ENCODE measurements at places on chromosomes 1 and 21.
A peak's percentile ranks its signal among the peaks of the same experiment; 100 is the strongest.

DNA sequence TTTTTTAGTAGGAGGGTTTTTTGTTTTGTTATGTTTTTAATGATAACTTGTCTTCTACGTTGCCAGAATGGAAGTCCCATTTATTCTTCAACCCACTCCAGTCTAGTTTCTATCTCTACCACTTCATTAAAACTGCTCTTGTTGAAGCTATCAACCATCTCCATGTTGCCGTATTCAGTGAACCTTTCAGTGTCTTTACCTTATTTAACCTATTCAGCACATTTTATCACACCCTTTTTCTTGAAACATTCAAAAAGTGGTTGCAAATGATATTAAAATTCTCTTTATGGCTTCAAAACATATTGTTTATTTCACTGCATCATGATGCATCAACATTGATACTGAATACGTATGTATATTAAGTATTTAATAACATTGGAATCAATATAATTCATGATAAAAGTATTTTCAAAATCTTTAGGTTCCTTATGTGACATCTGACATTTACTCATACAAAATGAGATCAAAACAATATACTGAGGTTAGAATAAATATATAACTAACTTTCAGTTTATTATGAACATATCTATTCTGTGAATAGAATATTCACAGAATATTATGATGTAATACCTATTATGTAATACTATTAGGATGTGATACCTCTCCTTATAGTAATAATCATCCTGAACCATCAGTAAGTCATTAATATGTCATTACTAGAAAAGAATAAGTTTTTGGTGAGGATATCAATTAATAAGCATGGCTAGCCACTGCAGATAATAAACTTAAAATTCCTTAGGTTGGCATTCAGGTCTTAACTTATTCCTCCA is 52.0 kb upstream of the ADAR start:
- DNase-seq = no peak

- no peak for DNase-seq
Observed at GRCh38 chr1:21552715-21553114, 43.5 kb downstream of the ALPL start.

DNA sequence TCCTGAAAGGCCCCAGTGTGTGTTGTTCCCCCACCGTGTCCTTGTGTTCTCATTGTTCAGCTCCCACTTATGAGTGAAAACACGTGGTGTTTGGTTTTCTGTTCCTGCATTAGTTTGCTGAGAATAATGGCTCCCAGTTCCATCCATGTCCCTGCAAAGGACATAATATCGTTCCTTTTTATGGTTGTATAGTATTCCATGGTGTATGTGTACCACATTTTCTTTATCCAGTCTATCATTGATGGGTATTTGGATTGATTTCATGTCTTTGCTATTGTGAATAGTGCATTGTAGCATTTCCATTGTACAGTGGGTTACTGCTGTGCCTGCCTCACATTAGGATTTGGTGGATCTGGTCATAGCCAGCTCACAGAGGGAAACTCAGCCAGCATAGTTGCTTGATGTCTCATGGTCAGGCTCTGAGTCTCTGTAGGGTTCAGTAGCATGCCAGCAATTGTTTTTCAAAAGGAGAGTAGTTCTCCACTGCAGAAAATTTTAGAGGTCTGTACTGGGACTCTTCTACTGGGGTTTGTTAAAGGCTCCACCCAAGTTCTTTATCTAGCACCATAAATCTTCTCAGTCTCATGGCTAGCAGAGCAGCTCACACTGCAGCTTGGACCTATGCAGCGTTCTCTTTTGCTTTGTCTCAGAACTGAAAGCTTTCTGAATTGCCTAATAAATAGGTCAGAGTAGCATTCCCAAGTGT is 41.0 kb downstream of the RUNX3 start:
- no peak for DNase-seq

- DNase-seq = no peak
Observed at GRCh38 chr1:180031664-180032063, 77.1 kb downstream of the CEP350 start.

- no peak for DNase-seq
Observed at GRCh38 chr1:19309123-19309813, 2.7 kb downstream of the AKR7A2 start.

GRCh38 chr21:33470701-33471100 is 9.1 kb downstream of the TMEM50B start:
- no peak for DNase-seq

DNA sequence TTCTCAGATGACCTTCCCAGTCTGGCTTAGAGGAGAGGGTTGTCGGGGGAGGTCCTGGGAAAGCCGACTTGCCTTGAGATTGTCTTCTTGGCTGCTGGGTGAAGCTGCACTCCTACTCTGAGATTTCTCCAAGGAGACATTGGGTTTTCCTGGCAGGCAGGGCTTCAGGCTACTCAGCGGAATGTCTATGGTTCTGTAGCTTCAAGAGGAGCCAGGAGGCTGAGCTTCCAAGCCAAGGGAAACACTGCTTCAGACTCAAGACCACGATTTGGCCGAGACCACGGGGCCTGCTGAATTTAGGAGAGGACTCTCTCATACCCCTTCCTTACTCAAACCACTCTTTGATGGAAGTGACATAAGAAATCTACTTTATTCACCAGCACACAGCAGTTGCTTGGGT is 67.8 kb downstream of the NTMT2 start:
- DNase-seq = no peak

GRCh38 chr1:154520333-154520732 is 18.1 kb upstream of the SHE start:
- no peak for DNase-seq

GRCh38 chr1:227777646-227778045 is 37.8 kb upstream of the PRSS38 start:
- no peak for DNase-seq

DNA sequence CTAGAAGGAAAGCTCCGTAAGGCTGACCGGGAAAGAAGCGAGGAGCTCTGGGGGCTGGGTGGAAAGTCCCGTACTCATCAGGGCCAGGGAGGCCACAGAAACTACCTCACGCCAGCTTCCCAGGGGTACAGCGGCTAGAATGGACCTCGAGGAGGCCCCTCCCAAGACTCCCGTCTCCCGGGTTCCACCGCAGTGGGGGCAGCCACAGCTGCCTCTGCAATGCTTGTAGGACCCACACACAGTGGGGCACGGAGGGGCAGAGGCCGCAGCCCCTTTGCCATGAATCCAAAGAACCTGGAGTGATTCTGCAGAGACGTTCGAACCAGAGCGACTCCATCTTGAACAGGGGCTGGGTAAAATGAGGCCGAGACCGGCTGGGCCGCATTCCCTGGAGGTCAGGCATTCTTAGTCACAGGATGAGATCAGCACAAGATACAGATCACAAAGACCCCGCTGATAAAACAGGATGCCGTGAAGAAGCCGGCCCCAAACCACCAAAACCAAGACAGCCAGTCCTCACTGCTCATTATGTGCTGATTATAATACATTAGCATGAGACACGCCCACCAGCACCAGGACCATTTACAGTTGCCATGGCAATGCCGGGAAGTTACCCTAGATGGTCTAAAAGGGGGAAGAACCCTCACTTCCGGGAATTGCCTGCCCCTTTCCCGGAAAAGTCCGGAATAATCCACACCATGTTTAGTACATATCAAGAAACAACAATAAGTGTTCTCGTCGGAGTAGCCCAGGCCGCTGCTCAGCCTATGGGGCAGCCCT is 1.6 kb upstream of the ANKRD65 start:
- DNase-seq = no peak

DNA sequence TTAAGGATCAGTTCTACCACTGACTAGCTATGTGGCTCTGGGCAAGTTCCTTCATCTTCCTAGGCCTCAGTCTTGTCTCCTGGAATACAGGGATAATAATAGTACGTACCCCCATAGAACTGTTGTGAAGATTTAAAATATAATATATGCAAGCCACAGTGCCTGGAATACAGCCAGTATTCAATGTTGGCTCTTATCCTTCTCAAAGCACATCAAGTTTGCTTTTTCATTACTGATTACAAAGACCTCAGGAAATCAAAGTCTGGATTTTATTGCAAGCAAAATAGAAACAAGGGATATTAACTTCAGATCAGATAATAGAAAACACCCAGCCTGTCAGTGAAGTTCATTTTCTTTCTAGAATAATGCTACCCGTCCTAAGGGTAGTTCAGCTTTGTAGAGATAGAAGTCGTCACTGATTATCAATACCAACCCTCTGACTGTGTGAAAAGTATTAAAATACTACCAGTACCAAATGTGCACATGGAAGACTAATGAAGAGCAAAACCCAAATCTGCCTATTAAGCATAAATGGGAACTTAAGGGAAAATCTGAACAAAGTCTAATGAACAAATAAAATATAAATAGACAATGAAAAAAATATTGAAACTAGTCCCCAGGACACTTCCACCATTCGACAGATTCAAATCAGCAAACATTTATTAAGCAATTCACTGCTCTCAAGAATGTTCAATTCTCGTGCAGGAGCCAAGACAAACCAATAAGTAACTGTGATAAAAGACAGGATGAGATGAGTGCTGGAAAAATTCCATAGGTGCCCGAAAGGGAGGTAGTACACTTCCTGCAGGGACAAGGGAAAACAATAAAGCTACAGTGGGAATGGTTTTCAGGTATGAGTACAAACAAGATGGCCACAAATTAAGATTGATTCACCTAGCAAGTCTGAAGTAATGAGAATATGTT is 206.2 kb downstream of the SMYD3 start:
- DNase-seq = no peak

DNA sequence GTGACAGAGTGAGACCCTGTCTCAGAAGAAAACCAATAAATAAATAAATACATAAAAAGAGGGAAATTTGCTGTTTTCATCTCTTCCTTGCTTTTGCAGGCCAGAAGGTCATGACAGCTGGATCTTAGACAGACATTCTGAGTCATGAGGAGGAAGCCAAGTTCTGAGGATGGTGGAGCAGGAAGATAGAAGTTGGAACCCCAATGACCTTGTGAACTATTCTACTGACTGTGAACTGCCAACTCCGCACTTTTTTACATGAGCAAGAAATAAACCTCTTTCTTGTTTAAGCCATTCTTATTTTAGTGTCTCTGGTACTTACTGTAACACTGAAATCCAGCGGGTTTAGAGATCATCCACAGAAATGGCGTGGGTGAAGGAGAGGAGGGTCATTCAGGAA is 8.5 kb downstream of the CD84 start:
- DNase-seq = no peak

- no peak for DNase-seq
Observed at GRCh38 chr1:15476927-15477326, 1.0 kb downstream of the CELA2B start.

GRCh38 chr1:172742599-172743500 is 83.9 kb downstream of the FASLG start:
- DNase-seq = peak; percentile 63

- DNase-seq = no peak
Observed at GRCh38 chr21:16323596-16323995, 593.8 kb downstream of the USP25 start.

DNA sequence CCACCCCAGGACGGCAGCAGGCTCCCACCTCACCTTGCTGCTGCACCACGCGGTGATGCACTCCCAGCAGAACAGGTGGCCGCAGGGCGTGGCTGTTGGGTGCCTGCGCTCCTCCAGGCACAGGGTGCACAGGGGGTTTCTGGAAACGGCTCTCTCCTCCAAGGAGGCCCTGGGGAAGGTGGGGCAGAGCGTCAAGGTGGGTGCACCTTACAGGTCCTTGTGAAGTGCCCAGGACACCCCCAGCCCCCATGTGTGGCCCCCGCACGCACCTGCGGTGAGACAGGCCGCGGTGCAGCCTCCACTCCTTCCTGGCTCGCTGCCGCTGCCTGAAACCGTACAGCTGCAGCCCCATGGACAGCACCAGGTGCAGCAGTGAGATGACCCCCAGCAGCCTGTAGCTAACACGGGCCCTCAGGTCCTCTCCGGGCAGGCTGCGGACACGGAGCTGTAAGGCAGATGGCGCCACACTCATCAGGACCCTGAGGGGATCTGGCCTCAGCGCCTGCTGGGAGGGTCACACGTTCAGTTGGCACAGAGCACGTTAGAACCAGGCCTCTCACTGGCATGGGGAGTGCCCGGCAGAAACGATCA is 5.8 kb downstream of the PEX10 start:
- no peak for DNase-seq

DNA sequence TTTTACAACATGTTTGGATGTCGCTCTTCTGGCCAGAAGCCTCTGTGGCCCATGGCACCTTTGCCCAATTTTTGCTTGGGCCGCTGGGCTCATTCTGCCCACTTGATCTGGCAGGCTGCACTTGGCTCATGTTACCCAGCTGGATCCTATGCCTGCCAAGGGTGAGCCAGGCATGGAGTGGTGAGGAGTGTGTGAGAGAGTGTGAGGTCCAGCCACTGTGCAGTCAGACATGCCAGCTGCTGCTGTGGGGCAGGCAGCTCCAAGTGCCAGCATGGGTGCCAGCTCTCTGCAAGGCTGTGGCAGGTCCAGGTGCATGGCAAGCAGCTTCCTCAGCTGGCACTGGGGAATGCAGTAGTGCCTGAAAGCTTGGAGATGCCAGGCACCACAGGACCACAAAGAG is 71.0 kb downstream of the EBNA1BP2 start:
- DNase-seq = no peak

DNA sequence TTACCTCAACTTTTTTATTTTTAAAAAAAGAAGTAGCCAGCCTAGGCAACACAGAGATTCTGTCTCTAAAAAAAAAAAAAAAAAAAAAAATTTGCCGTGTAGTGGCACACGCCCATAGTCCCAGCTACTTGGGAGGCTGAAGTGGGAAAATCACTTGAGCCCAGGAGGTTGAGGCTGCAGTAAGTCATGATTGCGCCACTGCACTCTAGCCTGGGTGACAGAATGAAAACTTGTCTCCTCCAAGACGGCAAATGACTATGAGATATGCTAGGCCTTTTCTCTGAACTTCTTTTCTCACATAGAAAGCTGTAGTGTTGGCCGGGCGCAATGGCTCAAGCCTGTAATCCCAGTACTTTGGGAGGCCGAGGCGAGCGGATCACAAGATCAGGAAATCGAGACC is 24.7 kb upstream of the PTCH2 start:
- DNase-seq = no peak

- DNase-seq = peak; percentile 54
Observed at GRCh38 chr1:40059338-40059959, 18.9 kb downstream of the CAP1 start.

DNA sequence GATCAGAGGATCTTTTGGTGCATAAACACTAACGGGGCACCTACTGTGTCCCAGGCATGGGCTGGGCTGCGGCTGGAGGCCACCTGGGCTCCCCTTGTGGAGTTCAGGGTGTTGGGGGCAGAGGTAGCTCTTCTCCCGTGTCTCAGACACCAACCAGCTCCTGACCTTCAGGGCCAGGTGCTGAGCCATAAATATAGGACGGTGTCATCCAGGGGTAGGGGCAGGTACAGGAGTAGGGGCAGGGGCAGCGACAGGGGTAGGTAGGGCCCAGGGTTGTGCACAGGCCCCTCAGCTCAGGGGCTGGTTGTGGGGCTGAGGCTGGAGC is 18.0 kb upstream of the LRRC3 start:
- DNase-seq = no peak

DNA sequence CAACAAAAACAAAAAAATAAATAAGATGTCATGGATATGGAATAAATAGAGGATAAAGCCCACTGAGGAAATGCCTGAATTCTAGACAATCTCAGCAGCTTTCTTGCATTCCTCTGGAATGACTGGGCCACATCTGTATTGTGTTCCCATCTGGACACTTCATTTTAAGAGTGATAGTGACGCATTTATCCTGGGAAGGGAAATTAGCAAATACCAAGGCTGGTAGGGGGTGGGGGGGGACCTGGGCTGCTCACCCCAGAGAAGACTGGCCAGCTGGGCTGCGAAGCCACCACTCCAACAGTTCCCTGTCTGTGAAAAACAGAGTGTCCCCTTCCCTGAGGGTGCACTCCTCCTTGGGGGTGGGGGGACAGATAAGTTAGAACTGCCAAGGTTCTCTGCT is 106.3 kb downstream of the HIVEP3 start:
- no peak for DNase-seq

- DNase-seq = peak; percentile 82
Observed at GRCh38 chr1:156146020-156146768, 7.2 kb upstream of the SEMA4A start.

GRCh38 chr1:24206083-24206464 is 19.0 kb upstream of the IFNLR1 start:
- DNase-seq = no peak
